ENCODE measurements at places on chromosomes 5 and 9.
A peak's percentile ranks its signal among the peaks of the same experiment; 100 is the strongest.

- no peak for DNase-seq
Observed at GRCh38 chr5:58268268-58268667, 191.6 kb downstream of the PLK2 start.

DNA sequence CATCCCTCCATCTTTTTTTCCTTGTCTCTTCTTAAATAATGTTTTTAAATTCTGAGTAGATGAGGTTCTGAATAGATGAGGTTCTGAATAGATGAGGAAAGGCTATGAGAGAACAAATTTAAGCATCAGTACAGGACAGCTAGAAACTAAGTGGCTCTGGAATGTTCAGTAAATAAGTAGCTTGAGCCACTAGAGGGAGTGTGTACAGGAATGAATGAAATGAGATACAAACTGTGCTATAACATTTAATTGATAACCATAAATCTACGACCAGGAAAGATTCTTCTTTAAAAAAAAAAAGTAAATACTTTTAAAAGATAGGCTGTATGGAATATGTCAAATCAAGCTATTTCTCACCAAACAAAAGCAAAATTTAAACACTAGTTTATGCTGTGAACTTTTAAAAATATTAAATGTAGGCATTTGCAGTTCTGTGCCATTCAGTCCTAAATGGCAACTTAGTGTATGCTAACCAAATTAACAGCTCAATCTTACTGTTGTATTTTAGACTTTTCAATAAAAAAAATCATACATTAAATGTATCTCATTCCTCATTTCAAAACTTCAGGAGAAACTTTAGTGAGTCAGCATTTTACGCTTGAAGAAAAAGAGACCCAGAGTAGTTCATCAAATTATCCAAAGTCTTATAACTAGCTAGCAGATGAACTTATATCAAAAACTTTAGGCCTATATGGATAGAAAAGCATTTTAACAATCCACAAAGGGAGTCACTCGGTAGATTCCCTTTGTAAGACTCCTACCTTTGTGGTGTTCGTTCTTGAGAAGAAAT, 70.4 kb upstream of the SNX2 start:
- DNase-seq, result peak; percentile 26

DNA sequence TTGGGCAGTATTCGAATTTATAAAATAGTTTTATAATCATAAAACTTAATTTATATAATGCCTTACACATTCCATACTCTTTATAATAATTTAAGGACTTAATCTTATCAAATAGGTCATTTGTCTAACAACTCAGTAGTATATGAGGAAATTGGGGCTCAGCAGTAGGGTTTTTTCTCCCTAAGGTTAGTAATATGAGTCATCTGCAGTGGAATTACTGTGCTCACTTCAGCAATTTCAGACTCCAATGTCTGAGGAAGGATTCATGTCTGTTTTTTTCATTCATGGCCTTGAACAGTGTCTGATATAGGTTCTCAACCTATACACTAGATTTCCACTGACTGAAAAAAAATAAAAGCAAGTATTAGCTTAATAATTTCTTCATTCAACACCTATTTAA, 7.4 kb downstream of the DMRTA1 start:
- no peak for DNase-seq

DNA sequence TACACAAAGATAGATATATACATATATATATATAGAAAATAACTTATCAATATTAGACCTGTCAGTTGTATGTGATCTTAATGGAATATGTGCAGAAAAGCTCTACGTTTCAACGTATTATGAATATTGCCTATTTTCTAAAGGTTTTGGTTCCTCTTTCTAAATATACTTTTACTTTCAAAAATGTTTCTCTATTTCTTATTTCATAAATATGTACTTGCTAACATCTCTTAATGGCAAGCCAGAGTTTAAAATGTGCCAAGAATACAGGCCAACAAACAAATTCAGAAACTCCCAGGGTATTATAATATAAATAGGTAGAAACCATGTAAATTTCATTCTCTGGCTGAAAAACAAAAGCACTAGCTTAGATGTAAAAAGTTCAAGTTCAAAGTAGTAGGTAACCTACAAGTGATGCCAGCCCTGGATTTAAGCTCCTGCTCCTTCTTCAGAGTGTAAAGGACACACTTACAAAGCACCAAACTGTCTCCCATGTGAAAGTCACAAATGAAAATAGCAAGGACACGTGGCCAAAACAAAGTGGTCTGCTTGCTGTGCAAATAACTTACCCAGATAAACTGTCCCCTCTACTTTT, 685.1 kb upstream of the DMAC1 start:
- no peak for DNase-seq

- peak; percentile 15 for DNase-seq
Observed at GRCh38 chr9:8858596-8859161, 1059.1 kb upstream of the DMAC1 start.

DNA sequence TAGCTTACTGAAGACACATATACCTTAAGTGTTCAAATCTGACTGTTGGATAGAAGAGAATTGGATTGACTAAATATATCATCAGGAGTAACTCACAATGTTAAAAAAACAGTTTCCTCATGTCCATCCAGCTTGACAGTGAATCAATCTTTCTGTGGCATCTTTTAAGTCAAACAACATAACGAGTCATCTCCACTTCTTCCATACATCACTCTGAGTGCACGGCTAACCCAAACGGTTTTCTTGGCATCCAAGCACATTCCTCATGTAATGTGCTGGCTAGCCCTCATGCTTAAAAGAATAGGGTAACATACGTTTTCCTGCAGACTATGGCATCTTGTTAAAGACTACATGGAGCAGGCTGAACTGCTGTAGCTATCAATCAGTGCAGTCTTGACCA, 291.5 kb upstream of the TRPC7 start:
- no peak for DNase-seq

GRCh38 chr9:109019420-109019819, 6.1 kb upstream of the CTNNAL1 start:
- no peak for DNase-seq

DNA sequence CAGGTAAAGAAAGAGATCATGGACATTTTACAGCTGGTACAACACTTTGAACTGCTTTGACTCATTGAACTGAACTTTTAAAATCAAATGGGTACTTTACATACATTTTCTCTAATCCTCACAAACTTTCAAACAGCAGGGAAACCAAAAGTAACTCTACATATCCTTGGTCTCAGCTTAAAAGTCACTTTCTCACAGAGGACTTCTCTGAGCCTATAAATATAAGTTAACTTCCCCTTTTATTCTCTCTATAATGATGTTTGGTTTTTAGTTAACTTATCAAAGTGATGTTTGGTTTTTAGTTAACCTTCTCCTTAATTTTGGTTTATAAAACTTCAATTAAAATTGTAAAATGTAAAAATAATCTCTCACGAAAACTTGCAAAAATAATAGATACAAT, 209.8 kb downstream of the MCTP1 start:
- DNase-seq, result no peak

GRCh38 chr5:149228618-149229297, 42.9 kb upstream of the AFAP1L1 start:
- DNase-seq, result no peak

GRCh38 chr5:67561151-67561932, 364.7 kb upstream of the CD180 start:
- no peak for DNase-seq

DNA sequence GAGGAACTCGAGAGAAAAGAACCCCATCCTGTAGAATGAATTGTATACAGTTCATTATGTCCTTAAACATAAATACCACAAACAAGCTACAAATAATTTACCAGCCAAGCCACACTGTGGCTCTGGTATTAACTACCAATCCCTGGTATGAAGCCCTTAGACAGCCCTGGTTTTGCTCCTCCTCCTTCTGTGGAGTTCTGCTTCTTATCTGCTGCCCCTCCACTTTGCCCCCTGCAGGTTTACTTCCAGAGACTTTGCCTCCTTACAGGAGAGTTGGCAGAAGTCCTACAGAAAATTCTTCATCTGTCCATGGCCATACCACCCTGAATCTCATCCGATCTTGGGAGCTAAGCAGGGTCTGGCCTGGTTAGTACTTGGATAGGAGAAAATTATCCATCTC, 219.8 kb downstream of the ACTL7B start:
- no peak for DNase-seq

- no peak for DNase-seq
Observed at GRCh38 chr9:128224877-128225276, 21.7 kb downstream of the DNM1 start.

DNA sequence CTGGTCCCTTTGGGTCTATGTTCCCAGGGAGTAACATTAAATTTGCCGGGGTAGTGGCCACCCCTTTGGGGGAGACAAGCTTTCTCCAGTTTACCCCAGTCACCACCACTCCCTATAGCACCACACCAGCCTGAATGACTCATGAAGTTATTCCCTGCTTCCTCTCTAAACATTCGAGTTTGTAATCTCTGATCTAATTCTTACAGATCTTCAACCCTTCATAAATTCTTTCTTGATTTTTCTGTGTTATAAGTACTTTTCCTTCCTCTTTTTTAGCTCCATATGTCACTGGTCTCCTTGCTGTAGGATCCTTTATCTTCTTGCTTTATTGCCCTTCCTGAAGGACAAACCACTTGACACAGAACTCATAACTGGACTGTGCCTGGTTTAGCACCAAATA, 55.6 kb downstream of the GNA14 start:
- no peak for DNase-seq

DNA sequence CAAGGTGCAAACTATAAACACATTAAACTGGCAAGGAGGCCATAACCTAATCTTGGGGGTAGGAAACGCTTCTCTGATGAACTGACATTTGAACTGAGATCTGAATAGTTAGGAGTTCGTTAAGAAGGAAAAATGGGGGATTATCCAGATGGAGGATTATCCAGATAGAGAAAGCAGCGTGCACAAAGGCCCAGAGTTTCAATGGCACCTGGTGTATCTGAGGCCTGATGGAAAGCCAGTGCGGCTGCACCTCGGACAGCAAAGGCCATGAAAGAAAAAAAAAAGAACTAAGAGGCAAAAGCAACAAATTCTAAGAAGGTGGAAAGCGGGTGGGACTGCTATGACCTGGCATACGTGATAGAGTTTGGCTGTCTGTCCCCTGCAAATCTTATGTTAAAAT, 13.0 kb upstream of the CTNNAL1 start:
- no peak for DNase-seq

DNA sequence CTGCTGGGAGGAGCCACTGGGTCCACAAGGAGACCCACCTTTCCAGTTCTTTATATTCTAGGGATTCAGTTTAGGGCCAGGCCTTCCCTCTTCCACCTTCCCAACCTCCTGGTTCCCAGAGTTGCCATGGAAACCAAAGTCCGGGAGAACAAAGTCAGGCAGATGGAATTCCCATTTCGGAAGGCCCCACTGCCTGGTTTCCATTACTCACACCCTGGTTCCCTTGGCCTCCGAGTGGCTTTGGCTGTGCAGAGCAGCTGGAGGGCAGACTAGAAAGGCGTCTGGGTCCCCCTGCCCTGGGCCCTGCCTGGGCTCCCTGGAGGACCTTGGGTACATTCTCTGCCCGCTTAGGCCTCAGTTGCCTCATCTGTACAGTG, 136.1 kb downstream of the RGS3 start:
- no peak for DNase-seq

GRCh38 chr5:180396926-180397325, 43.8 kb upstream of the GFPT2 start:
- DNase-seq, result no peak

GRCh38 chr5:170221327-170221741, 11.5 kb upstream of the C5orf58 start:
- DNase-seq, result no peak

- DNase-seq, result peak; percentile 24
Observed at GRCh38 chr5:124963236-124963919, 216.9 kb upstream of the ZNF608 start.

Measured in SK-N-DZ (cell line).